Tibial artery (tissue), 4 donors: ENCODE measurements at places on chromosomes 3 and 15.

GRCh38 chr3:115418583-115418982 lies 204.7 kb upstream of the GAP43 start:
- H3K27ac ChIP-seq: no peak overlapping the region
- H3K36me3 ChIP-seq: no peaks in the 10 kb centered on the region
- H3K4me1 ChIP-seq: no peaks in the 10 kb centered on the region
- H3K27me3 ChIP-seq: no peaks in the 10 kb centered on the region
- H3K4me3 ChIP-seq: no peak overlapping the region

DNA sequence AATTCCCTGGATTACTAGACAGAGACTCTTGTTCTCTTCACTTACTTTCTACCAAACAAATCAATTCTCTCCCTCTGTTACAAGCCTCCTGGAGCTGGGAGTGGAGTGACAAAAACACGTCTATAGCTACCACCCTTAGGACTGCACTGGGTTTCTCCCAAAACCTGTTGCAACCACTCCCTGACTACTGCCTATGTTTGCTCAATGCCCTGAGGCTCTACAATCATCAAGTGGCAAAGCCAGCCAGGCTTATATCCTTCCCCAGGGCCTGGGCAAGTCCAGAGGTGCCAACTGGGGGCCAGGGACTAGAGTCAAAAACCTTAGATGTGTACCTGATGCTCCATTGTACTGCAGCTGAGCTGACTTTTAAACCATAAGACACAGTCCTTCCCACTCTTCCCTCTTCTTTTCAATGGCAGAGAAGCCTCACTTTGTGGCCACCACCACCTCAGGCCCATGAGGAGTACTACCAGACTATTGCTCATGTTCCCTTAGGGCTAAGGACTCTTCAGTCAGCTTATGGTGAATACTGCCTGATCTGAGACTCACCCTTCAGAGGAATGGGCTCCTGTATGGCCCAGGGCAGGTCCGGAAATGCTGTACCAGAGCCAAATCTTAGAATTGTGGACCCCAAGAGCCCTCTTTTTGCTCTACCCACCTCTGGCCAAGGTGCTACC lies 125.4 kb upstream of the PLCL2 start:
- no peaks in the 10 kb centered on the region for H3K4me1 ChIP-seq
- H3K27ac ChIP-seq: no peak overlapping the region
- no peaks in the 10 kb centered on the region for H3K27me3 ChIP-seq
- no peaks in the 10 kb centered on the region for H3K36me3 ChIP-seq
- DNase-seq: no peak
- H3K4me3 ChIP-seq: no peak overlapping the region

- no peaks in the 10 kb centered on the region for H3K27me3 ChIP-seq
- H3K4me3 ChIP-seq: no peak overlapping the region
- H3K4me1 ChIP-seq: no peaks in the 10 kb centered on the region
- DNase-seq: no peak
Observed at GRCh38 chr15:90489514-90489913, 40.2 kb upstream of the CRTC3 start.

GRCh38 chr3:128180913-128181312 lies 27.6 kb downstream of the EEFSEC start:
- H3K4me1 ChIP-seq: peaks cover 30% of the 10 kb centered on the region
- no peaks in the 10 kb centered on the region for H3K27me3 ChIP-seq
- H3K4me3 ChIP-seq: no peak overlapping the region
- peak overlapping the region; percentile 1 for H3K27ac ChIP-seq
- H3K36me3 ChIP-seq: no peaks in the 10 kb centered on the region

DNA sequence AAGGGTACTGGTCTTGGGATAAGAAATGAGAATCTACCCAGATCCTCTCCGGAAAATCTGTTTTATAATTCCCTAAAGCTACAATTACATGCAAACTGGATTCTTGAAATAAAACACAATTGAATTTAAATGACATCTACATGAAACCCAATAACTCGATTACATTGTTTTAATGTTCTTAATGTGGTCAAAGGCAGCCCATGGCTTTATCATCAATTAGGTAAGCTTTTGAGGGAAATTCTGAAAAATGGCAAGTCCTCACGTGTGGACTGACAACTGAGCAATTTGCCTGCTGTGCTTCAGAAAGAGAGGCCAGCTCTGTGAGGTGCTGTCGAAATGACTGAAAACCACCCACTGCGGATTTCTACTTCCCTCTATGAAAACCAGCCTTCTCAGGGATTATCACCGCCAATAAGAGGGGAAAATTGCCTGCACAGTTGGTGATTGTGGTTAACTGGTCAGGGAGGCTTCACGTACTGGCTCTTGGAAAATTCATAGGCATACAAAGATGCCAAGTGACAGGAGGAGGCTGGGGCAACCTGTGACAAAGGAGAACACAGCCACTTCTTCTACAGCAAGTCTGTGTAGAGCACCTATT lies 200.8 kb upstream of the SLCO3A1 start:
- H3K27ac ChIP-seq: no peak overlapping the region
- no peak overlapping the region for H3K4me3 ChIP-seq
- H3K36me3 ChIP-seq: no peaks in the 10 kb centered on the region
- no peaks in the 10 kb centered on the region for H3K27me3 ChIP-seq

DNA sequence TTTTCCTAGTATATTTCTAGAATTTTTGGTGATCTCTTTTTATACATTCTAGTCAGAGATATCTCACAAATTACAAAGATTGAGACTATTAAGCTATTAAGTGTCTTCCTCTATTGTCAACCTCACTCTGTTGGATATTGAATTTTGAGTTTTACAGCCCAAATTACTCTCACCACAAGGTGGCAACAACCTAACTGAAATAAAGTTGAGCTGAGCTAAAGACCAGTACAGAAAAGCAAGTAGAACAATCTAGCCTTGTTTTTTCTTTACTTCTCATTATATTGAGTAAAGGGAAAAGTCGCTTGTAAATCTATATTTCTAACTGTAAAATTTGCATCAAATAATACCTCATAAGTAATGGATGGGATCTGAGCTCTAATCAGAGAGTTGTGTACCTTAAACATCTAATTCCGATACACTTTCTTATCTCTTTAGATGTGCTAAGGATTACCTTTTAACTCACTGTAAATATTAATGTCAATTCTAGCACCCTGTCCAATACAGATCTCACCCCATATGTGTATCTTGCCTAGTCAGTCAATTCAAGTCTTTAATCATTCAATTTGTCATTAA lies 13.6 kb upstream of the COMMD2 start:
- H3K36me3 ChIP-seq: no peaks in the 10 kb centered on the region
- H3K4me3 ChIP-seq: no peak overlapping the region
- DNase-seq: no peak
- H3K27ac ChIP-seq: no peak overlapping the region
- H3K4me1 ChIP-seq: no peaks in the 10 kb centered on the region

DNA sequence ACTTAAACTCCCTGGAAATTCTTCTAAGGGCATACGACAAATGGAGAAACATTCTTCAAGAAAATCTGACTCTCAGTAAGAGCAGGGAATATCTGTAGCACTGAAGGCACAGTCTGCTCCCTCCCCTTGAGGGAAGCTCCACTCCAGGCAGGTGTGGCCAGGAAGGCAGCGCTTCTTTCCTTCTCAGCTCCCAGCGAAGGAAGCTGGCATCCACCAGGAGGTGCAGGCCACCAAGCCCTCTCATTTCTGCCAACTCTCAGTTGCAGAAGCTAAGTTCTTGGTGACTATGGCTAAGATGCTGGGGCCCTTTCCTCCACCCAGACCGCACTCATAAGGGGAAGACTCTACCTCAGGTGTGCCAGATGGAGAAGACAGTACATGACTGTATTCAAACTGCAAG lies 37.7 kb upstream of the SLC41A3 start:
- no peak overlapping the region for H3K27ac ChIP-seq
- DNase-seq: no peak
- no peak overlapping the region for H3K4me3 ChIP-seq
- no peaks in the 10 kb centered on the region for H3K27me3 ChIP-seq

GRCh38 chr15:92820236-92821021 lies 79.7 kb upstream of the CHD2 start:
- no peaks in the 10 kb centered on the region for H3K36me3 ChIP-seq
- H3K4me3 ChIP-seq: peak overlapping the region; percentile 46
- DNase-seq: peak; percentile 88
- peak overlapping the region; percentile 83 for H3K27ac ChIP-seq

DNA sequence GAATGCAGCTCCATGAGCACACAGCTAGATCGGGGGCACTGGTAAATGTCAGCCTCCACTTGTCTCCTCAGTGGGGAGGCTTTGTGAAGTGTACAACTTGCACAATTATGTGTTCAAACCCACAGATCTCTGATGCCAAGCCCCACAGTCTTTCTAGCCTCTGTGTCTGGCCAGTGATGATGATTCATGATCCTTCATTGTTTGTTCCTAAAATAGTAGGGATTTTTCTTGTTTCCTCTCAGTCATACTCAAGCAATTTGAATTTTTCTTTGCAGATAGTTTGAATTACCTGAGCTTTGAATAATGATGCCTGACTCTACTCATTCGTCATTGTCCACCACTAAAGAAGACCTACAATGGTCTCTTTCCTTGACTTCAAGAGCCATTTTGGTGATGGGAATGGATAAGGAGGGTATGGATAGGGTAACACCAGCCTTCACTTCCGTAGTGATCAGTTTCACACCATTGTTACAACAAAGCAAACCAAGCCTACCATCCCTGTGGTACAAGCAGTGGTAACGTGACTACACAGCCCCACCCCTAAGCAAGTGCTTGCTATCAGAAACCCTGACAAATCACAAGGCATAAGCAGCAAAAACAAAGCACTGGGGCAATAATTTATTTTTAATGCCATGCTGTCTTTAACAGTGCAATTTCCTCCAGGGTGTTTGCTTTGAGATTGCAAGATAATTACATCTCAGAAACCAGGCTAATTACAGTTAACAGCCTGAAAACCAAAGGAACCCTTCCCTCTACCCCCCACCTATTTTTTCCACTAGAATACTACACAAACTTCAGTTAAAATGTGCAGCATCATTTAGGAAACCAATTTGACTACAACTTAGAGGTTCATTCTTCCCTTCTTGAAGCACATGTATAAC lies 114.1 kb upstream of the PPP2R3A start:
- H3K36me3 ChIP-seq: no peaks in the 10 kb centered on the region
- H3K27ac ChIP-seq: no peak overlapping the region
- no peaks in the 10 kb centered on the region for H3K4me1 ChIP-seq
- DNase-seq: no peak
- H3K27me3 ChIP-seq: peaks cover 2% of the 10 kb centered on the region

- peaks cover 4% of the 10 kb centered on the region for H3K4me1 ChIP-seq
- H3K36me3 ChIP-seq: no peaks in the 10 kb centered on the region
- DNase-seq: no peak
Observed at GRCh38 chr3:152524198-152525140, 255.7 kb downstream of the MBNL1 start.

DNA sequence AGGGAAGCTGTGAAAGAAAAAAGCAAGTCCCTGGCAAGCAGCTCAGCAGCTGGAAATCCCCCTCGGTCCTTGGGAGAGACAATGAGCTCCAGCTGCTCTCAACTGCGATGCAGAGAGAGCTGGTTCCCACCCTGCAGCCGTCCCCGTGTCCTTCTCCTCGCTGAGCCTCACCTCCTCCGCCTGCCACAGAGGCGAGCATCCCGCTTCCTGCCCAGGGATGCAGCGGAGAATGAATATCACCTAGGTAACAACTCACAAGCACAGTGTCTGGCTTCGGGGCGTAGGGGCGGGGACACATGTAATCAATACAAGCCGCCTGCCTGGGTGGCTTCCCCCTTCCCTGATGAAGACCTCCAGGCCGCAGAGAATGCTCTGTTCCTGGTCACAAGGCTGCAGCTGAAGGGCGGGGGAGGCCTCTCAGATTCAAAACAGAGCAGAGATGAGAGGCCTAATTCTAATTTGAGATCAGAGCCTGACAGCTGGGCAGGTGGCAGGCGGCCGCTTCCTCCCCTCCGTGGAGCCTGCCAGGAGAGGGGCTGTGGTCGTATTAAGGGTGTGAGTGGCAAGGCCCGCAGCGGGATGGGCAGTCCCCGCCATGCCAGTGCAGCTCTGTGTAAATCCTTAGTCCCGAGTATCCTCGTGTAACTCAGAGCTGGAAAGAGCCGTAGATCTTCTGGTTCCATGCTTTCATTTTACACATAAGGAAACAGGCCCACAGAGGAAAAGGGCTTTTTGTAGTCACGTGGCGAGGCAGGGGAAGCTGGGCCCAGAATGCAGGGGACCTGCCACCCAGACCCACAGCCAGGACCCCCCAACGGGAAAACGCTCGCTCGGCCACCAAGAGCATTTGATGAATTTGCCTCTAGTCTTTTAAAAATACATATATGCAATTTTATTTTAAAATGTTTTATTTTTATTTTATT lies 24.3 kb downstream of the ZDHHC19 start:
- no peaks in the 10 kb centered on the region for H3K36me3 ChIP-seq
- no peaks in the 10 kb centered on the region for H3K4me1 ChIP-seq
- no peak overlapping the region for H3K4me3 ChIP-seq
- no peak overlapping the region for H3K27ac ChIP-seq

DNA sequence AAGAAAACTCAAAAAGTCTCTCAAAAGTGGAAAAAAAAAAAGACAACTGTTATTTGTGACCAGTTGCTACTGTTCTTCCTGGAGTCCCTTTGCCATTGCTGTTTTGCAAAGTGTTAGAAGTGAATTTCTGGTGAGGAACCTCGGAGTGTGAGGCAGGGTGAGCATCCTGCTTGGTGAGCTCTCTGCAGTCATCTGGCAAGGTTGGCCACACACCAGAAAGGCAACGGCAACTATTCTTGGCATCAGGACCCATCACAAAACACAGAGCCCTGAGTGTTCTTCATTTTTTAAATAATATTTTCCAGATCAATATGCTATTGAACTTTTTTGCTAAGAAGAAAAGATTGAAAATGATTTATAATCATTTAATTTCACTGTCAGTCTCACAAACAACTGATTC lies 60.7 kb downstream of the CGNL1 start:
- H3K4me3 ChIP-seq: no peak overlapping the region
- H3K36me3 ChIP-seq: no peaks in the 10 kb centered on the region
- H3K4me1 ChIP-seq: no peaks in the 10 kb centered on the region
- H3K27ac ChIP-seq: peak overlapping the region; percentile 15
- no peak for DNase-seq

DNA sequence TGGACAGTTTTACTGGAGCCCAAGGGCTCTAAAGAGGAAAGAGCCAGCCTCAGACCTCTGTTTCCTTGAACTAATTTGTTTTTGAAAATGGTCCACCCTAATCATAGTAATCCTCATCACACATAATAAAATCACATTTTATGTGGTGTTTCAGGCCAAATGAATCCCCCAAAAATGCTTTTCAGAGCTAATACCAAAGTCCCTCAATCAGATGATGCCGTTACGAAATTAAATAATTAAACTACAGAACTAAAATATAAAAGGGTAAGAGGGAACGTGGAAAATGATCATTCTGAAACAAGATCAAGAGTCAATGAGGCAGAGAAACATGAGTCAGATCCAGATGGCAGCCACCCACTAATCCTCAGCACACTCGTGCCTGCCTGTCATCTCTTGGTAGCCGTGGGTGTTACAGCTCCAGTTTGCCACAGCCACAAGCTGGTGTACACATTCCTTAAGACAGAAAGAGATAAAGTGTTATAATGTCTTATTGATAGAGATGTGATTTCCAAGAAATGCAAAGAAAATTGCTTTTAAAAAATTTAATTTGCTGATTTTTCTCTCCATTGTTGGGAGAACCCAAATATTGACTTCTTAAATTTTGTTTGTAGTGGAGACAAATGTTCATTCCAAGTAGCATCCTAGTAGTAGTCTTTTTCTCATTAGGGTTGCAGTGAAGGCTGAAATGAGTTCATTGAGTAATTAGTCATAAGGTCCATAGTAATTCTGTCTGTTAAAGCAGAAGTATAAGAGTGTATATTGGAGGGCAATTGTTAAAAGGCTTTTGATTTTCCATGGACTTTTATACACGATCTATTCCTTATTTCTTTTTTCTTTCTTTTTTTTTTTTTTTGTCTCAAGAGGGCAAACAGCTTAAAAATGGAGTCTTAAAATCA lies 104.2 kb downstream of the AGBL1 start:
- no peaks in the 10 kb centered on the region for H3K27me3 ChIP-seq
- no peaks in the 10 kb centered on the region for H3K4me1 ChIP-seq
- H3K27ac ChIP-seq: no peak overlapping the region
- no peak overlapping the region for H3K4me3 ChIP-seq
- no peak for DNase-seq
- no peaks in the 10 kb centered on the region for H3K36me3 ChIP-seq
